COR-L47 (cell line): ENCODE measurements at places on chromosomes 5 and 9.
A peak's percentile ranks its signal among the peaks of the same experiment; 100 is the strongest.

- no peak for DNase-seq
Observed at GRCh38 chr5:115825948-115826347, 9.5 kb upstream of the CDO1 start.

DNA sequence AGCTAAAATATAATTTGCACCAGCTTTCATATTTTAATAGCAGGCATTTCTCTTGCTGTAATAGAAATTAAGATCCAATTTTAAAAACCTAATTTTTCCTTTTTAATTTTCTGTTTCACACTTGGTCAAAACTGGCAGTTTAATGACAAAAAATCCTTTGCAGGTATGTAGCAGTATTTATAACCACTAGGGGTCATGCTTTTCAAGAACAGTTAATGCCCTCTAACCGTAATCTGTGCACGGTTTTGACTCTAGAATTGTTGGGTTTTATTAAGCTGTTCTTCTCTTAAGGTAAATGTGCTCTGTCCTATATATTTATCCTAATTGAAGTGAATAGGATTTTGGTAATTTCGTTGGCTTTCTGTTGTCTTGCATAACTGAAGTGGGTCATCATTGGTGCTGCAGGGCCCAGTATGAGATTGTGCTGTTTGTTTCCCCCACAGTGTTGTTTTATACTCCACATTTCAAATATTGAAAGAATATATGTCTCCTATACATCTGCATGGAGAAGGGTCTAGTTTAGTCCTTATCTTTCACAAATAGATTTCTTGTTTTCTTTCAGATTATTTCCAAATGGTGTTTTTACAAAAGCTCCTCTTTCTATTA lies 107.4 kb downstream of the SCAMP1 start:
- DNase-seq, result peak; percentile 26

- no peak for DNase-seq
Observed at GRCh38 chr5:87150630-87151029, 117.1 kb upstream of the RASA1 start.

GRCh38 chr9:95721061-95721531 lies 154.4 kb upstream of the ERCC6L2 start:
- DNase-seq, result no peak
